ENCODE measurements at places on chromosomes 1 and 21.

GRCh38 chr1:164635803-164636731 is 77.1 kb downstream of the PBX1 start:
- DNase-seq = no peak

- DNase-seq = no peak
Measured at GRCh38 chr1:245730801-245731200, 576.0 kb downstream of the KIF26B start.

DNA sequence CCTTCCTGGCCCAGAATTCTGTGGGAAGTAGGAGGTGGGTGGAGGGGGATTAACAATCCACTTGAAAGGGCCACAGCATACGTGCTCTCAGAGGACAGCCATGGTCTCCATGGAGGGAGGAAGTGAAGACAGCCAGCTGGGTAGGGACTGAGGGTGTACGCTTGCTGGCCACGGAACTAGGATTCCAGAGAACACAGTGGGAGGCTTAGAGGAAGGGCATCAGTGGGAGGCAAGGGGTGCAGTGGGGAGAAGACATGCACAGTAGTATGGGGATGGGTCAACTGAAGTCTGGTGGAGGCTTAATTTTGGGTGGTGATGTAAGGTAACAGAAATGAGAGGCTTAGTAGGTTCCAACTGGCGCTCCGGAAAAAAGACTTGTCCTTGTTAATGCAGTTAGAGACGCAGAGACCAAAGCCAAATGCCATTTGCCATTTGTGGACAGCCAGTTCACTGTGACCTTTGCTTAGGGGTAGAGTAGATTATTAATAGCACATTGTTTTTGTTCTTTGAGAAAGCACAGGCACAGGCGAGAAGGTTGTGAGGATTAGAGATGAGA is 103.0 kb downstream of the ZSCAN20 start:
- no peak for DNase-seq

GRCh38 chr1:192263436-192263835 is 53.4 kb upstream of the RGS21 start:
- no peak for DNase-seq

- no peak for DNase-seq
Measured at GRCh38 chr21:38930066-38930465, 124.3 kb downstream of the ETS2 start.

GRCh38 chr1:1406101-1406820 is 832 bp downstream of the MRPL20 start:
- DNase-seq = no peak

DNA sequence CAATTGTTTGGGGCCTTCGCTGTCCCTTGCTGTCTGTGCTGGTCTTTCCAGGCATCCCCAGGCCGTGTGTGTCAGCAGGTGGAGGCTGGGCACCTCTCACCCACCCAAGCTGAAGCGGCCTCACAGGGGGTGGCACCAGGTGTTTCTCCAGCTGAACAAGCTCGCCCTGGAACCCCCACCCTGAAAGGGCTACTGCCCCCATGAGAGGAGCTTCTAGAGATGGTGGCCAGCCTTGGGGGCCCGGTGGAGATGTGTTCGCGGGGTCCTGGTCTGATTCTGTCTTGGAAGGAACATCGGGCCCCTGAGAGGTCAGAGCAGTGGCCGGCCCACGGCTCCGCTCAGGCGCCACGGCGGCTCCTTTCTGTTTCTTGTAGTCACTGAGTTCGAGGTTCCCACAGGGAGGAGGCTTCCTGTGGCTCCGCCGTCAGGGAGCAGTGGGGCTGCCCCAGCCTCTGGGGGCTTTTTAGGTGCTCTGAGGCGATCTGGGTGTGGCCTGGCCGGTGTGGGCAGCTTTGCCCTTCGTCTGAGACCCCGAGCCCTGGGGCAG is 46.9 kb downstream of the SKI start:
- DNase-seq = no peak

- no peak for DNase-seq
Measured at GRCh38 chr1:22283596-22283995, 140.7 kb upstream of the WNT4 start.

DNA sequence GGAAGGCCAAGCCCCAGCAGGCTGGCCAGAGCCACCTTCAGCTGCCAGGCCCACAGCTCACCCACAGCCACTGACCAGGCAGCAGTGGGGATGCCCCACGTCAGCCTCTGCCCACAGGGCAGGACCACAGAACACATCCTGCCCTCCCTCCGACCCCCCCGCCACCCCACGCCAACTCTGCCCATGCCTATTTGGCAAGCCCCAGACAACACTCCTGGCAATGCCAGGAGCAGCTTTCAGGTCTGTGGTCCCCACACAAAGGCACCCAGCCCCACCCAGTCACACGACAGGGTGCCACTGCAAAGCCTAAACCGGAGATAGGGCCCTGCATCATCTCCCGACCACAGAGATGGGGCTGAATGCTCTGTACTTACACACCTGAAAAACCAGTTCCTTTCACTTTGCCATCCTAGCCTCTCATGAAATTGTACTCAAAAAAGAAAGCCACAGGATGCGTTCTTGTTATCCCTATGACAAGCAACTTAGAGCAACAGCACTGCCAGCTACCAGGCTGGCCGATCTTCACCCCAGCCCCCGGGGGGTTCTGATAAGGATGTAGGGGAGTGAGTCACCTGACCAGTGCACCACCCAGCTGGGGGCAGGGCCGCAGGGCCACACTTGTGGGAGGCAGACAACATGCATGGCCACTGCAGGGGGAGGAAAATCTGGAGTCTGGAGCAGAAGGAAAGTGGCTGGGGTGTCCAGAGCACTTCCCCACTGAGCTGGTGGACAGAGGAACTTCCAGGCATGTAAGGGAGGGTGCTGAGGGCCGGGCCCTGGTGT is 36.2 kb downstream of the UBE2G2 start:
- DNase-seq = peak; percentile 59

DNA sequence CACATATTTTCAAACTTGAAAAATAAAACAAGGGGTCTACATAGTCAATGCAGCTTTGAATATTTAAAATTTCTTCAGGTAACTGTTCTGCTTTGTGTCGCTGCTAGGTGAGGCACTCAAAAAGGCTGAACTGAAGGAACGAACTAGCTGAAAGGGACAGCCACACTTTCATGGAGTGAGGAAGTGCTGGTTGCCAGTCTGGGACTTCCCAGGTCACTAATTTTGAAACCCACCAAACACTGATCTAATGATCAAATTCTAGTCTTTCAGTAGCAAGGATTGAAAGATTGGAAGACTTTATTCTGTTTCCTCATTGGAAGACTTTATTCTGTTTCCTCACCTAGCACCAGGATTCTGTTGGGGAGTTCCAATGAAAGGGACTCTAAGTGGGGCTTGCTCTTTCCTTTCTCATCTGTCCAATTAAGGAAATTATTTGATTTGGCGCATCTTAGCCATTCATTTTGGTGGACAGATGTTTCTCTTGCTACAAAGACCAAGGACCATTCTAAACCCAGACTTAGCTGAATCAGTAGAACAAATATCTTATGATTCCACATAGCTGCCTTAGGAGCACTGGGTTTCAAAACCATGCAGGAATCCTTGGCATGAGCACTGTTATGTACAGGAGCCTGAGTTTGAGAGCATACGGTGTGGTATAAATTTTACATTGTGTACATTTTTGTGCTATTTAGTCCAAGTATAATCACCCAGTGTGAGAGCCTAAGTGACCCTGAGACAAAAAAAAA is 10.9 kb upstream of the ARID1A start:
- no peak for DNase-seq

DNA sequence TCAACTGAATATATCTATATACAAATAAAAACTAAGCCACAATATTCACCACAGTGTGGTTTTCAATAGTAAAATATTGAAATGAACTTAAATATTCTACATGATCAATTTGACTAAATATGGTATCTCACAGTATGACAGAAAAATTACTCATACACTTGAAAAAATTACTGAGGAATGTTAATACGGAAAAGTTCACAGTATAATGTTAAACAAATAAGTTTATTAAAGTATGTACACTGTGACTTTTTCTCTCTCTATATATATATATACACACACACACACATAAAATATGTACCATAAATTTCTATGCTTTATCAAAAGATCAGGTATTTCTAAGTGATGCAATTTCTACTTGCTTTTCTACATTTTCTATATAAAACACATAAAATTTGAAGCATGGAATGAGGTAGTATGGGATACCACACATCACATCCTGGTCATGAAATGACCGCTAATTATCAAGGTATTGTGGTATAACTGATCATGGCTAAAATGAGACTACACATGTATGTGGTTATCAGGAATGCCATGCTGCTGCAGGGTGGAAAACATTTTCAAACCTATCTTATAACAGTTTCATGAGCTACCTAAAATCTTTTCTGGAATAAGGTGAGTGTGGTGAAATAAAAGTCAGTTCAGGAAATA is 102.3 kb downstream of the CDC42BPA start:
- no peak for DNase-seq

DNA sequence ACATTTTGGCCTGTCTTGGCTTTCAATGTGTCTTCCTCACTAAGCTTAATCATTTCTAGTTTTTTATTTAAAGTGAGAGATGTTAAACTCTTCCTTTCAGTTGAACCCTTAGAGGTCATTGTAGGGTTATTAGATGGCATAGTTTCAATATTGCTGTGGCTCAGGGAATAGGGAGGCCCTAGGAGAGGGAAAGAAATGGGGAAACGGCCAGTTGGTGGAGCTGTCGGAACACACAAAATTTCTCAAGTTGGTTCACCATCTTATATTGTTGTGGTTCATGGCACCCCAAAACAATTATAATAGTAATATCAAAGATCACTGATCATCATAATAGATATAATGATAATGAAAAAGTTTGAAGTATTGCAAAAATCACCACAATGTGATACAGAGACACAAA is 31.4 kb upstream of the KAZN start:
- no peak for DNase-seq

GRCh38 chr1:152013664-152014237 is 20.1 kb upstream of the S100A10 start:
- DNase-seq = peak; percentile 52

DNA sequence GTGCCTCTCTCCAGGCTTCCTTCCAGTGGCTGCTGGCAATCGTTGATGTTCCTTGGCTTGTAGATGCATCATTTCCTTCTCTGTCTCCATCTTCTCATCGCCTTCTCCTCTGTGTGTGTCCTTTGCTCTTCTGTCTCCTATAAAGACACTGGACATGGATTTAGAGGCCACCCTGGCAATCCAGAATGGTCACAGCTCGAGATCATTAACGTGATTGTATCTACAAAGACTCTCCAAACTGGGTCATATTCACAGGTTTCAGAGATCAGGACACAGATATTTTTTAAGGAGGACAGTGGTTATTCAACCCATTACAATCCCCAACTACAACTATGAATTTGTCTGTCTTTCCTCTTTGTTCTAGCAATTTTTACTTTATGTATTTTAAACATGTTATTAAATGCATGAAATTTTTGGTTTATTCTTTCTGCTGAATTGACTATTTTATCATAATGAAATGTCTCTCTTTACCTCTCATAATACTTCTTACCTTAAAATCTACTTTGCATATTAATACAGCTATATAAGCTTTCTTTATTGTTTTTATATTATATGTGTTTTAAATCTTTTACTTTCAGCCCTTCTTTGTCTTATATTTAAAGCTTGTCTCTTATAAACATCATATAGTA is 22.8 kb downstream of the CR1 start:
- no peak for DNase-seq

DNA sequence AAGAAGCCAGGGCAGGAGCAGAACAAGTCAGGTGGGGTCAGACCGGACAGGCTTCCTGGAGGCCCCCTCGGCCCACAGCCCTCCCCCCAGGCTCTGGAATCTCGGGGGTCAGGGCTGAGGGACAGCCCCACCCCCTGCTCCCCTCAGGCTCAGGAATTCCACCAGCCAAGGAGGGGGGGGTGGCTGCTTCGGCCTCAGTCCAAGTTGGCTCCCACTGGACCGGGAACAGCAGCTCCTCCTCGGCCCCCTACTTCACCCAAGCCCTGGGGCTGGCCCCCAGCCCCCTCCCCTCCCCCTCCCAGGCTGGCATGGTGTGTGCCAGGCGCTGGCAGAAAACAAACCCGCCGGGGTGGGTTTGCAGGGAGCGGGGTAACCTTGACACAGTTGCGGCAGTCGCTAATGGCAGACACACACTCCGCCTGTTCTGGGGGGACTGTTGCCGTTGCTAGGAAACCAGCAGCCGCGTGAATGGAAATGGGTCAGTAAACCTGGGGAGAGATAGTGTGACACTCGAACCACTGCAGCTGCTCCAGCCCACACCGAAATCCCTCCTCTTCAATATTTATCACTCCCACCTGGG is 32.4 kb downstream of the AHDC1 start:
- DNase-seq = no peak

DNA sequence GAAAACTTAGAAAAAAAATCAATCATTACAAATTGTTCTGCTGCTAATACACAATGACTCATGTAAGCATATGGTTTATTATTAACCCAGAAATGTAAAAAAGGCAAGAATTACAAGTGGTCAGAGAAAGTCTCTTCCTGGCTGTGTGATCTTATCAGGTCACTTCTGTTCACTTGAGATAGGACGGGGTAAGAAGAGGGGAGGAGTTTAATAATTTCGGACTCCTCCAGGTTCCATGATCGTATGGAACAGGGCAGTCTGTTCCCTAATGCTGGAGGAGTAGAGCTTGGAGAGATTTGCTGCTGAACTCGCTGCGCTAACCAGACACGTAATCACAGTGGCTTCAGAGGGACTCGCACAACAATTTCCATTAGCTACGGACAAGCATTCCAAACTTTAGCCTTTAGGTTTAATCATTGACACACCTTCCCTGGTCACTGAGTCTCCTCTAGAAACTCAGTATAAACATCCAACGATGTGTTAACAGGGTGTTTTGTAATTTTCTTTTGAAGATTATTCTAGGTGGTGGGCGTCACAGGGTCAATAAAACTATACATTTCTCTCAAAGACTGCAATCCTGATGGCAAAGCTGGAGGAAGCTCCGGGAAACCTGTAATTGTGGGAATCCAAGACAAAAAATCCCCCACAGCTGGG is 1.3 kb downstream of the CRYZ start:
- DNase-seq = no peak

GRCh38 chr1:51791888-51792287 is 86.6 kb downstream of the NRDC start:
- no peak for DNase-seq

DNA sequence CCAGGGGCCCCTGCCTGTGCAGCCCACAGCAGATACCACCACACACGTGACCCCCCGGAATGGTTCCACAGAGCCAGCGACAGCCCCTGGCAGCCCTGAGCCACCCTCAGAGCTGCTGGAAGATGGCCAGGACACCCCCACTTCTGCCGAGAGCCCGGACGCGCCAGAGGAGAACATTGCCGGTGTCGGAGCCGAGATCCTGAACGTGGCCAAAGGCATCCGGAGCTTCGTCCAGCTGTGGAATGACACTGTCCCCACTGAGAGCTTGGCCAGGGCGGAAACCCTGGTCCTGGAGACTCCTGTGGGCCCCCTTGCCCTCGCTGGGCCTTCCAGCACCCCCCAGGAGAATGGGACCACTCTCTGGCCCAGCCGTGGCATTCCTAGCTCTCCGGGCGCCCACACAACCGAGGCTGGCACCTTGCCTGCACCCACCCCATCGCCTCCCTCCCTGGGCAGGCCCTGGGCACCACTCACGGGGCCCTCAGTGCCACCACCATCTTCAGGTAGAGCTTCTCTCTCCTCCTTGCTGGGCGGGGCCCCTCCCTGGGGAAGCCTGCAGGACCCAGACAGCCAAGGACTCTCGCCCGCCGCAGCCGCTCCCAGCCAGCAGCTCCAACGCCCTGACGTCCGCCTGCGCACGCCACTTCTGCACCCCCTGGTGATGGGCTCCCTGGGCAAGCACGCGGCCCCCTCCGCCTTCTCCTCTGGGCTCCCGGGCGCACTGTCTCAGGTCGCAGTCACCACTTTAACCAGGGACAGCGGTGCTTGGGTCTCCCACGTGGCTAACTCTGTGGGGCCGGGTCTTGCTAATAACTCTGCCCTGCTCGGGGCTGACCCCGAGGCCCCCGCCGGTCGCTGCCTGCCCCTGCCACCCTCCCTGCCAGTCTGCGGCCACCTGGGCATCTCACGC is 51.0 kb downstream of the COL18A1 start:
- no peak for DNase-seq

GRCh38 chr1:40143891-40144575 is 17.2 kb upstream of the RLF start:
- peak; percentile 77 for DNase-seq

Measured in CD4-positive, alpha-beta T cell treated with Interleukin-10 for 1 hour (primary cell).